NCI-H1436 (cell line): ENCODE measurements at places on chromosomes 11 and 22.

DNA sequence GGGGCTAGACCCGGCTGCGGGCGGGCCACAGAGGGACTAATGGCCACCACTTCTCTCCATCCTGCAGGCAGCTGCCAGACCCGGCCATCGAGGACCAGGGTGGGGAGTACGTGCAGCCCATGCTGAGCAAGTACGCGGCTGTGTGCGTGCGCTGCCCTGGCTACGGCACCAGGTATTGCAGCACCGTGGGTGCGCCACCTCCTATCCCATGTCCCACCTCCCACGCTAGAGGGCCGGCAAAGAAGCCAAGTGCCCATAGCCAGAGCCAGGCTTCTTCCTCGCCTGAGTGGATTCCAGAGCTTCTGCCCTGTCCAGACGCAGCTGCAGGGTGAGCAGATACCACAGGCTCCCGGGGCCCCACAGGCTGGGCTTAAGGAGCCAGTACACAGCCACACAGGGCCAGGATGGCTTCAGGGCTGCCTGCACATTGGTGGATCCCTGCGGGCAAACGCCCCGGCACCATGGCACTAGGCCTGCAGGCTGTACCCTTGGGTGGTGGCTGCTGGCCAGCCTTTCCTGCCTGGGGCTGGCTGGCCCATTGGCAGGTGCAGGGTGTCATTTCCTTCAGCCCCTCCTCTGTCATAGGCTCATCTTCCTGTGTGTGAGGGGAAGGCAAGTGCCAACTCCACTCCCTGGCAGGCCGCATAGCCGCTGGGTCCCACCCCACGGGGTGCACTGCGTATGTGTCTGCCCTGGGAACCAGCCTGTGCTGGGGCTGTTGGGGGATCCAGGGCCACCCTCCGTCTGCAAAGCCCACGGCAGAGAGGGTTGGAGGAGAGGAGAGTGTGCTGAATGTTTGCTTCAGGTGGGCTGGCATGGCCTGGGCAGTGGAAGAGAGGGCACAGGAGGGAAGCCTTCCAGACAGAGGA, 16.5 kb upstream of the DGCR8 start:
- DNase-seq = no peak

GRCh38 chr11:72236083-72236697, 7.8 kb downstream of the PHOX2A start:
- DNase-seq = no peak

DNA sequence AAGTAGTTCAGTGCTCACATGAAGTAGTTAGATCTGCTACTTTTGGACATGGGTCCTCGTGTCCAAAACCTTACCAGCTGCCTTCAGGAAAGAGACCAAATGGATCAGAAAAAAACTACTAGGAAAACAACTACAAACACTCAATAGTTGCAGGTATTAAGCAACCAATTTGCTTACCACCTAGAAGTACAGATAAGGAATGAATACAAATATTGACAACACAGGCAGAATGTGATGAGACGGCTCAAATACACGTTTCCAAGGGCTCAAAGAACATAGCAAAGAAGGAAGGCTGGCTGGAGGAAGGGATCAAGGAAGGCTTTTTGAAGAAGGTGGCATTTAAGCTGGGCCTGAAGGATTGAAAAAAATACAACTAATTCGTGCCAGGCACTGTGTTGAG, 41.8 kb downstream of the NRXN2 start:
- no peak for DNase-seq

DNA sequence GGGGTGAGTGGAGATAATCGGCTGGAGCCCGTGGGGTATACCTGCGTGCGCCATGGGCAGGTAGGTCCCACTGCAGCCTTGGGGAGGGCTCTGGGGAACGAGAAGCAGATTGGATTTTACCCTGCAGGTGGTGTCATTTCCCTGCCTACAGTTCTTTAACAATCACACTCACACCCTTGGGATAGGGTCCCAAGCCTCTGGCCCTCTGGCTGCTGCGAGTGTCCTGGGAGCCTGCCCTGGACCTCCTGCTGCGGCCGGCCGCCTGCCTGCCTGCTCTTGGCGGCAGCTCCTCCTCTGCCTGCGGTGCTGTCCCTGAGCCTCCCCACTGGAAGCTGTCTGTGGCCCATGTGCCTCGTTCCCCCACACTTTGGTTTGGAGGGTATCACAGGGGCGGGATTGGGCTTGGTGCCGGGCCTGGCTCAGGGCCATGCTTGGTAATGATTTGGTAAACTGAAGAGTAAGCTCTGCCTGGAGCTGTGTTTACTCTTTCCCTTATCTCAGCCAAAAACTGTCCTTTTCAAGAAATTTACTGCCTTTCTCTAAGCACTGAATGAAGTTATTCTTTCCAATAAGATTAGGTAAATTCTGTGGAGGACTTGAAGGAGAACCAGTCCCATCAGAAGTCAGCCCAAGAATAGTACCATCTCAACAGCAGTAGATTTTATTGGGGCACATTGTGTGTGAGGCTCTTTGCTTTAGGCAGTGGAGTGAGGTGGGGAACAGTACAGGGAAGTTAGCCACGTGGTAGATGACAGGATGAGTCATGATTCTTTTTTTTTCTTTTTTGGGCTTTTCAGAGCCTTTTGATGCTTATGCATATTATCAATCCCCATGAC, 53.7 kb downstream of the TBC1D22A start:
- no peak for DNase-seq

DNA sequence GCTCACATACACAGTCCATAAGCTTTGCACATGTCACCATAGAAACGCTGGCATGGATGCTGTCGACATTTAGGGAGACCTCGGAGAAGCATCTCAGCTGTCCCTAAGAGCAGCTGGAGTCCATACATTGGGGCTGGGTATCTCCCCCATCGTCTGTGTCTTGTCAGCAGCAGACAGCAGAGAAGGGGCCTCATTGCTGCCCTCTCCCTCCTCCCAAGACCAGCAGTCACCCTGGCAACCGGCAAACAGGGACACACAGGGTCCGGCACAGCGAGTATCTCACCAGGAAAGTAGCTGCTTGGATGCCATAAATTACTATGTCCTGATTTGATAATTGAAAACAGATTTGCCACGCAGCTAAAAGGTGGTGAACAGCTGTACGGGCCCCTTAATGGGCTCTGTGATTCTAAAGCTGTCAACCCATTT, 84.4 kb downstream of the CD44 start:
- DNase-seq = no peak

GRCh38 chr22:19228179-19228578, 49.6 kb upstream of the SLC25A1 start:
- no peak for DNase-seq

DNA sequence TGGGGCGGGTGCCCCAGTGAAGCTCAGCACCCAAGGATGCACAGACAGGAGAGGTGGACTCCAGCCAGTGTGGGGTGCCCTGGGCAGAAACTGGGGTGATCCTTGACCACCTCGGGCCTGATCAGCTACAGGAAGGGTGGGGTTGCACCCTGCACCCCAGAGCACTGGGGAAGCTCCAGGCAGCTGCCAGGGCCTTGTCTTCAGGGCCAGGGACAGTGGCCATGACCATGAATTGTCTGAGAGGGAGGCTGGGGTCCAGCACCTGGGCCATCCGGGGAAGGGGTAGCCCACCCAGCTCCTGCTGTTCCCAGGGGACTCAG, 17.6 kb downstream of the IL17REL start:
- no peak for DNase-seq

GRCh38 chr22:44664149-44664548, 37.9 kb upstream of the PRR5 start:
- DNase-seq = no peak

GRCh38 chr22:49476176-49476575, 351.5 kb downstream of the BRD1 start:
- no peak for DNase-seq

DNA sequence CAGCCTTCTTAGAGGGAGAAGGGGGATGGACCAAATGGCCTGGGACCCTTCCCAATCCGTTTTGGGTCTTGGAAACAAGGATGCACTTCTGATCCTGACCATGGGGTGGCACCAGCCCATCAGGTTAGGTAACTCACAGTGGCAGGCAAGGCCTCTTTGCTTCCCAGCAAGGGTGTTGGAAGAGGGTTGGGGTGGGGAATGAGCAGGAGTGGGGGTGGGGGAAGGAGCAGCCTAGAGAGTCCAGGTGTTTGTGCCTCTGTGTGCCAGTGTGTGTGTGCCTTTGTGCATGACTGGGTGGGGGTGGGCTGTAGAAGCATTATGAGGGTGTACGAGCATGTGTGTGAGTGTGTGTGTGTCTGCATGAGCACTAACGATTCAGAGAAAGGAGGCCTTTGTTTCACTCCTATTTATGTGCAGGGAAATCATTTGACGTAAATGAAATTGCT, 213.1 kb downstream of the INSC start:
- peak; percentile 79 for DNase-seq

- no peak for DNase-seq
Measured at GRCh38 chr11:9095421-9095820, 4.0 kb upstream of the SCUBE2 start.

- no peak for DNase-seq
Measured at GRCh38 chr11:12704049-12704448, 29.8 kb downstream of the TEAD1 start.

DNA sequence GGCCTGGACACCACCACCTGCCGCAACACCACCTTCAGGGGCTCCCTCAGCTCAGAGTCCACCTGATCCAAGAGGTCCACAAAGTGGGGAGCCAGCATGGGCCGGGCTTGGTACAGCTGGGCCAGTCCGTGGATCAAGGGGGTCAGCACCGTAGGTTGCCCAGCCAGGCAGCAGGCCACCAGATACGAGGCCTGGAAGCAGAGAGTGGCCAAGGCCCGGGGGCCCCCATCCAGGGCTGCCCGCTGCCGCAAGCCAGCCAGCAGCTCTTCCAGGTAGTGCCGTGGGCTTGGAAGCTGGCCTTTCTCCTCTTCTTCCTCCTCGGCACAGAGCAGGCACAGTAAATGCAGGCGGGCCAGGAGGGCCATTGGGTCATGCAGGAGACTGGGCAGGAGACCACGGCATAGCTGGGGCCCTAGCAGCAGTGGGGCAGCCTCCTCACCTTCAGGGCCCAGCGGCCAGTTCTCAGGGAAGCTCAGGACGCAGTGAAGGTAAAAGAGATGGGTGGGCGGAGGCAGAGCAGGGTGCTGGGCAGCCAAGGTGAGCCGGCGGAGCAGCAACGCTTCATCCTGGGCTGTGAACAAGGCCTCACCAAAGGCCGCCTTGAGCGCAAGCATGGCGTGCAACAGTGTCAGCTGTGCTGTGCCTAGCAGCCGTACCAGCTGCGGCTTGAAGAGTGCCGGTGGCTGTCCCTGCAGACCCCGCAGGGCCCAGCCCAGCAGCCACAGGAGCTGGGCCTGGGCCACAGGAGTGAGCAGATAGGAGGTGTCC, 1.7 kb downstream of the AP5B1 start:
- no peak for DNase-seq

DNA sequence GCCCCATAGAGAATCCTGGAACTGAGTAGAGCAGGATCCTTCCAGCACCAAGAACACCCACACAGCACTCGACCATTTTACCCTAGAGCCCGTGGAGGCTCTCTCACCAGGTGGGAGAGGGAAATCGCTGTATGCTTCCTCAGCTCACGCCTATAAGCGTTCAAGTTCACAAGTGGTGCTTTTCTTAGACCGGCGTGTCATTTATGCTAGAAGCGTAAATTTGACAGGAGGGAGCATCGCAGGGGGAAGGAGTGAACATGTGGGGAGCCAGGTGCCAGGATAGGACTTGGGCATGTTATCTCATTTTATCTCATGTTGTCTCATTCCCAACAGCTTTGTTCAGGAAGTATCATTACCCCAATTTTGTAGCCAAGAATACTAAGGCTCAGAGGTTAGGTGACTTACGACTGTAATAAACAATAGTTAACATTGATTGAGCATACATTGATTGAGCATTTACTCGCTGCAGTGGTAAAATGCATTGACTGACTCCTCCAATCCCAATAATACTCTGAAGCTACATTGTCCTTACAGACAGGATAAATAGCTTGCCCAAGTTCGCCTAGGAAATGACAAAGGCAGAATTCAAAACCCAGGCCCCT, 19.1 kb upstream of the TP53I11 start:
- no peak for DNase-seq

DNA sequence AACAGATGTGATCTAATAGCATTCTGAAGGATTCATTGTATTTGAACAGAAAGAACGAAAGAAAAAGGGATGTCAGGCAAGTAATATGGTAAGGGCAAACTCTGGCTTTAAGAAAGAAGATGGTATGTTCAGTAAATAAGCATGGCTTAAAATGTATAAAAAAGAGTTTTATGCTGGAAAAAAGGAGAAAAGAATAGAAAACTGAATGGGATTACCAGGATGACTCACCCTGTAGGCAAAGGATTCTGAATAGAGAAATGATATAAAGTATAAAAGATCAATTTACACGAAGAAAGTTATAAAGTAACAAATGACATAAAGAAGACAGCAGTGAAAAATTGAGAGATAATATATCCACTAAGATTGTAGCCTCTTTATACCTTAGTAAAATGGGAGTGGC, 4.5 kb downstream of the CCDC82 start:
- DNase-seq = no peak
